ENCODE measurements at places on chromosomes 13 and 19.

DNA sequence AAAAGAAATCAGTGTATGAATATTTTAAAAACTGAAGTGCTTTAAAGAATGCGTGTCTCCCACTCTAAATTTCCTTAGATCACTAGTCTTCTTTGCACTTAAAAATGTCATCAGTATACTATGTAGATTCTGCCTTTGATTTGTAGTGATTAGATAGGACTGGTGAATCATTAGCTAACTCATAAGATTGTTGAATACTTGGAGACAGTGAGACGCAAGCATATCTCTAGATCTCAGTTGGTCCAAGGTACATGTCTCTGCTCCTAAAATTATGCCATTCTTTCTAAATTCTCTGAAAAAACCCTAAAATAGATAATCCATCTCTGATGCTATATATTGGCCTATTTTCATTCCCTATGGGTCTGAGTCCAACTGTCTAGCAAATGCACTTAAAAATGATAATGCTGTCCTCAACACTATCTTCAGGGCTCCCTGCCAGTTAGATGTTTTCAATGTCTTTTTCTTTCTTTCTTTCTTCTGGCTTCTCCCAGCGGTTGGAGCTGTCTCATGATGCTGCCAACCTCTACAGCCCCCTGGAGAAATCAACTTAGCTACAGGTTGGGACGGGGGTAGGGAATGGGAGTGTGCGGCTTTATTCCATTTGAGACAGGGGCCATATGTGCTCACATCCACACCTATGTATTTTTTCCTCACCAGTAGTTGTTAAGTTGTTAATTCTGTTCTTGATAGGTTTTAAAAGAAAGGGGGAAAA is 301.0 kb downstream of the NDFIP2 start:
- no peak for DNase-seq

DNA sequence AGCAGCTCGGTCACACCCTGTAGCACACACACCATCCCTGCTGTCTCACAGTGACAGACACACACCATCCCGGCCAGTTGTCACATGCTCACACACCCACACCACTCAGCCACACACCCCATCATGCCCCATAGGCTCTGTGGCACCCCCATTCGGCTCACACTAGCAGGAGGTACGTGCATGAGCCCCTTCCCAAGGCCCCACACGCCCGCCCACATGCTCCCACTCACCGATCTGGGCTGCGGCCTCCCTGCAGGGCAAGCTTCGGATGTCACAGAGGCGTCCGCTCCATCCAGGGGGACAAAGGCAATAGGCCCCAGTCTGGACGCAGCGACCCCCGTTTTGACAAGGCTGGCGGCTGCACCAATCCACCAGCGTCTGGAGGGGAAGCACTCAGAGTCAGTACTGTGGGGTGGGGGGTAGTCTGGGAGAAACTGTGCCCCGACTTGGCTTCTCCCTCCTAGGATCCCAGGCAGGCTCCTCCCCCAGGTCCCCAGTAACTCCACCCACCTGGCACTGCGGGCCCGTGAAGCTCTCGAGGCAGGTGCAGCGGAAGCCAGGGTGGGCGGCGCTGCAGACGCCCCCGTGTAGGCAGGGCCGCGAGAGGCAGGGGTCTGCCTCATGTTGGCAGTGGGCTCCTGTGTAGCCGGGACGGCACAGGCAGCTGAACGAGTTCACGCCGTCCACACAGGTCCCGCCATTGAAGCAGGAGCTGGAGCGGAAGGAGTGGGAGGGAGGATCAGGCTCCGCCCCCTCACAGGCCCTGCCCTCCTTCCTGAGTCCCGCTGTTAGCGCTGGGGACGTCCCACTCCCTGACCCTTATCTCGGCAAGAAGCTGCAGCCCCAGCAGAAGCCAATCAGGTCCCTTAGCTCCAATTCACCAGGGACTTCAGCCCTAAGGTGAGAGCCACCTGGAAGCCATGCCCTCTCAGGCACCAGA is 20.1 kb downstream of the NOTCH3 start:
- peak; percentile 19 for DNase-seq

- DNase-seq: no peak
Measured at GRCh38 chr19:41299046-41299754, 10.8 kb upstream of the CCDC97 start.

DNA sequence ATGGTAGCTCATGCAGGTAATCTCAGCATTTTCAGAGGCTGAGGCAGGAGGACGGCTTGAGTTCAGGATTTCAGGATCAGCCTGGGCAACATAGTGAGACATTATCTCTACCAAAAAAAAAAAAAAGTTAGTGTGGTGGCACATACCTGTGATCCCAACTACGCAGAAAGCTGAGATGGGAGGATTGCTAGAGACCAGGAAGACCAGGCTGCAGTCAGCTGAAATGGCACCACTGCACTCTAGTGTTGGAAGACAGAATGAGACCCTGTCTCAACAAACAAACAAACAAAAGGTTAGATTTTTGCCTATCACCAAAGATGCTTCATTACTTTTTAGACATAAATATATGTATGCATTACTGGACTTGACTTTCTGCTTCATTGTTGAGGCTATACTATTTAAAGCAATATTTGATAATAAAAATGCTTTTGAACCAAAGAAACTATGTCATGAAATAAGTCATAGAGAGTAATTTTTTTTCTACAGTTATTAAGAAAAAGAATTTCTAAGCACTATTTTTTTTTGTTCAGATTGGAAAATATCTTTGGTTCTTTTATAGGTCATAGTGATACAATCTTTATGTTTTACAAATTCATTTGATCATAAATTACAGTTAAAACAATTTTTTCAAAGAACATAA is 1180.1 kb upstream of the ATXN8OS start:
- DNase-seq: no peak

DNA sequence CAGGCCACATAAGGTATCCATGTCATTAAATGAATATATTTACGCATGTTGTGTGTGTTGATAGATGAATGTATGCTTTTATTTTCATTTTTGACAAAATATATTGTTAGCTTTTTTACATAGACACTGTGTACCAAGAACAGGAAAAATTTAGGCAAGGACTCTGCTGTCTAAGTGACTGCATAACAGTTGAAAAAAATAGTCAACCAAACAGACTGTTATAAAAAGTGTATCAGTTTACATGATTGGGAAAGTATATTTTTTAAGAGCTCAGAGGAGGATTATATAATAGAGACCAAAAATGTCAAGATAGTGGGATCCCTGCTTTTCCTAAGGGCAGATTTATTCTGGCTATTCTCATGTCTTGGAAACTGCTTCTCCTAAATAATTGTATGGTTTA is 858.0 kb downstream of the SLITRK1 start:
- DNase-seq: no peak

DNA sequence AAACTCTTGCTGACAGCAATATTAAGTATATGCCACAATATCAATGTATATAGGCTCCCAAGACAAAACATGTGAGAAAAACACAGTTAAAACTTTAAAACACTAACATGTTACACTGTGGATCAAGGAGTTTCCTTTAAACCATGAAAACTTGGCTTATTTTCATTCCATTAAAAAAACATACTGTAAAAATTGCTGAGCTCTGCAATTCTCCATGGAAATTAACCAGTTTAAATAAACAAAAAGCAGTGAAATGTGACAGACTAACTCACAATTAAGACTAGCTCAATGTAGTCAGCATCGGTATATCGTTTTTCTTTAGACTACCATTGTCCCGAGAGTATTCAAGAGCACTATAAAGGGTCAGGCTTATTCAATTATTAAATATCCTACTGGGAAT is 930.5 kb upstream of the SLITRK1 start:
- DNase-seq: no peak

- DNase-seq: no peak
Measured at GRCh38 chr19:2663920-2664571, 38.4 kb downstream of the GNG7 start.

- DNase-seq: no peak
Measured at GRCh38 chr13:59750860-59751259, 412.9 kb downstream of the DIAPH3 start.

GRCh38 chr19:5665781-5666513 is 14.4 kb downstream of the MICOS13 start:
- no peak for DNase-seq

GRCh38 chr13:113295776-113296175 is 1.3 kb upstream of the LAMP1 start:
- no peak for DNase-seq

GRCh38 chr13:42409075-42409474 is 137.1 kb downstream of the AKAP11 start:
- no peak for DNase-seq

- no peak for DNase-seq
Measured at GRCh38 chr13:22114630-22115311, 443.9 kb downstream of the FGF9 start.

GRCh38 chr19:35717665-35718344 is at the start of gene KMT2B:
TSS of gene KMT2B (plus strand) at chr19:35718003. CDS start at chr19:35718019, 16 bp downstream.
- DNase-seq: no peak

- no peak for DNase-seq
Measured at GRCh38 chr13:23999424-23999823, 102.1 kb upstream of the C1QTNF9B start.

DNA sequence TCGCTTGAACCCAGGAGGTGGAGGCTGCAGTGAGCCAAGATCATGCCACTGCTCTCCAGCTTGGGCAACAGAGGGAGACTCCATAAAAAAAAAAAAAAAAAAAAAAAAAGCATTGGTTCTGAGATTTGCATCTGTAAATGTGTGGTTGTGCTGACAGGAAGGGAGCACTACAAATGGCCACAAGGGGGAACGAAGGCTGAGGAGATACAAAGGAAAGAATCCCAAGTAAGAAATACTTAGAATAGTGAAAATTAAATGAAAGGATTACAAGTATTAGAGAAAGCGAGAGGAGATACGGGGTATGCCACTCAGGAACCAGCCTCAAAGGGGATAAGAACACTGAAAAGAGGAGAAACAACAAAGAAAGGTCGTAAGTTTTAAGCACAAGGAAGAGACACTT is 284.9 kb downstream of the KLF12 start:
- DNase-seq: peak; percentile 43

DNA sequence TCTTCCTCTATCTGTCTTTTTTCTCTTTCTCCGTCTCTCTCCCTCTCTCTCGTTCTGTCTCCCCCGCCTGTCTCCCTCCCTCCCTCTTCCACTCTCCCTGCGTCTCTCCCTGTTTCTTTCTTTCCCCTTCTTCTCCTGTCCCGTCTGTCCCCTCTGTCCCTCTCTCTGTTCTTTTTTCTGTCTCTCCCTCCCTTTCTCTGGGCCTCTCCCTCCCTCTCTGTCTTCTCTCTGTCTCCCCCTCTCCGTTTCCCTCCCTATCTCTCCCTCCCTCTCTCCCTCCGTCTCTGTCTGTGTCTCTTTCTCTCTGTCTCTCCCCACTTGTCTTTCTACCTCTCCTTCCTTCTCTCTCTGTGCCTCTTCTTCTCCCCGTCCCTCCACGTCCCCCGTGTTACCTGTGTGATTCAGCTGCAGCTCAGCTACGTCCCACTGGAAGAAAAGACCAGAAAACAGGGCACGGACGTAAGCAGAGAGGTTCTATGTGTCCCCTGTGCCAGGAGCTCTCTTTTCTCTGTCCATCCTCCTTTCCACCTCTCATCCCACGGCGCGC is 1.2 kb downstream of the CD70 start:
- DNase-seq: no peak

DNA sequence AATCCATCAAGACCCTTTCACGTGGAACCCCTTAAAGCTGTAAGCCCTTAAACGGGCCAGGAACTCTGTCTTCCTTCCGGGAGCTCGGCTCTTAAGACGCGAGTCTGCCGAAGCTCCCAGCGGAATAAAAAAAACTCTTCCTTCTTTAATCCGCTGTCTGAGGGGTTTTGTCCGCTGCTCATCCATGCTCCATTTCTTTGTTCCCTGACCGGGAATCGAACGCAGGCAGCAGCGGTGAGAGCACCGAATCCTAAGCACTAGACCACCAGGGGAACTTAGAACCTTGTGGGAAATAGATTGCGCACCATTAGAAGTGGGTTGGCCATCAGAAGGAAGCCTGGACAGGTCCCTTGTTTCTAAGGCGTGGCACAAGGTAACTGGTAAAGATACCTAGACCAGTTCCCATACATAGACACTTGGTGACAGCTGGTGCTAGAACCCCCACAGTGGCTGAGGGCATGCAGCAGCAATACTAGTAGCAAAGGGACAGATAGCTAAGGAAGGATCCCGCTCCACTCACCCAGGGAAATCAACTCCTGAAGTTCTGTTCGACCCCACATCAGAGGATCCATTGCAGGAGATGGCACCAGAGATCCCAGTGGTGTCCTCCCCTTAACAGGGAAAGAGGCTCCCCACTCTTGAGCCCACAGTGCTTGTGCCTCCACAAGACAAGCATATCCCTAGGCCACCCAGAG is 1.5 kb upstream of the RGCC start:
- DNase-seq: peak; percentile 12

DNA sequence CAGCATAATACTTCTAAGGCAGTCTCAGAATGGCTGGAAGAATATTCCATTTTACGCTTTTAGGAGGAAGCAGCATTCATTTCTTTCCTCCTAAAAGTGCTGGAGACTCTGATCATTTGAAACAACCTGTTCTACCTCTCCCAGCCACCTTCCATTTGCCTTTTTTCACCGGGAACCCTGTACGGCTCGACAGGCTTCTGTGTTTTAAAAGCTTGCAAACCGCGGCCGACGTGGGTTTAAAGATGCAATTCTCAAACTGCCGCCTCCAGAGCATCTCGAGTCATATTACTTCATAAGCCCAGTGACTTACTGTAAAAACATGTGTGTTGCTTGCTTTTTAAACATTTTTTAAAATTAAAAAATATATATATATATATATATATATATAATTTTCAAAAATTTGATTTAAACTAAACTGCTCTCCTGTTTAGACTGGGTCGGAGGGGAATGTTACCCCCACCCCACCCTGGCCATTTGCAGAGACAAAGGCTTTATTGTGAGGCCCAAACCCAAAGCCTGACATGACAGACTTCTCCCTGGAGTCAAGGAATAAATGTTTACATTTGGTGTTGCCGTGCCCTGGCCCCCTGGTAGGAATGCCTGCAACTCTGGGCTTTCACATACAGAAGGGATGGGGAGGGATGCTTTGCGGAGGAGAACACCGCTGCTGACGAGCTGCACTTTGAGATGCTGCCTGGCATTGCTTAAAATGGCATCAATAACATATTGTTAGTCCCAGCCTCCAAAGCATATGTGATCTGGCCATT is 30.4 kb downstream of the ZNF536 start:
- DNase-seq: no peak

DNA sequence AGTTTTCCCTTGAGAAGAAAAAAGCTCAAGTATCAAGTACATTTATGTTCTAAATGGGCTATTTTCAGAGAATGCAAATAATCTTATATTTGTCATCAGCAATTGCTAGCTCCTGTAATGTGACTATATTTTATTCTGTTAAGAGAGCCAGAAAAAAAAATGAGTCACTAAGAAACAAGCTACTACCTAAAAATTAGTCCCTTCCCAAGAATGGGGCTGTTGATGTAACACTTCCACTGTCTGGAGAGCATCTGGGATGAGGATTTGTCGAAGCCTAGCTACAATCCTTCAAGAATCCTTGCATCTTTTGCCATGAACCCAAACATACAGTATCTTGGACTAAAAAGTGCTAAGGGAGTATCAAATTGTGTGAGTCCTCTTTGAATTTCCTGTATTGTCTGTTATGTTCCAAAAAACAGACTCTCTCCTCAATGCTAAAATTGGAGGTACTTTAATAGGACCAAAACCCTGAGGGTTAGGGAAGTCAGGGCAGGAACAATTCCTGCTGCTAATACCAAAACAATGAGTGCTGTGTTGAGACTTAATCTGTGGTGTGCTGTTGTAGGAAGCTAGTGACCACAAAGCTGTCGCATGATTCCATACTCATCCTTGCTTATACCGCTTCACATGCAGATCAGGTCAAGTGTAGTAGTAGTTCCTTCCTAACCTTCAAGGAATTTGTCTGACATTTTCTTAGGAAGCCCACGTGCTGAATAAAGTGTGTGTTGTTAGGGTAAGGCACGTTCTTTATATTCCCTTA is 4.9 kb upstream of the ZC3H13 start:
- no peak for DNase-seq
